ENCODE measurements at places on chromosomes 2 and 18. TPM values are rescaled to one million over a fixed set of nuclear protein-coding genes. Genes with fewer than 3 reads are reported as not detected.

Gene C18orf54
- total RNA-seq: 10.2 TPM

Gene ANKRD29
- 0.70 TPM for total RNA-seq

Gene SEH1L
- 41.2 TPM for total RNA-seq

Gene POTEI
- total RNA-seq: 0.50 TPM

Gene AP1S3
- 14.3 TPM for total RNA-seq

Gene LYG1
- total RNA-seq: 1.1 TPM

Gene MDH1B
- 1.9 TPM for total RNA-seq

Gene CNRIP1
- total RNA-seq: 4.4 TPM

- DNase-seq: no peak
Observed at GRCh38 chr2:210844016-210844415, 287.6 kb downstream of the CPS1 start.

- DNase-seq: no peak
Observed at GRCh38 chr2:200538139-200538538, 12.1 kb downstream of the SGO2 start.

DNA sequence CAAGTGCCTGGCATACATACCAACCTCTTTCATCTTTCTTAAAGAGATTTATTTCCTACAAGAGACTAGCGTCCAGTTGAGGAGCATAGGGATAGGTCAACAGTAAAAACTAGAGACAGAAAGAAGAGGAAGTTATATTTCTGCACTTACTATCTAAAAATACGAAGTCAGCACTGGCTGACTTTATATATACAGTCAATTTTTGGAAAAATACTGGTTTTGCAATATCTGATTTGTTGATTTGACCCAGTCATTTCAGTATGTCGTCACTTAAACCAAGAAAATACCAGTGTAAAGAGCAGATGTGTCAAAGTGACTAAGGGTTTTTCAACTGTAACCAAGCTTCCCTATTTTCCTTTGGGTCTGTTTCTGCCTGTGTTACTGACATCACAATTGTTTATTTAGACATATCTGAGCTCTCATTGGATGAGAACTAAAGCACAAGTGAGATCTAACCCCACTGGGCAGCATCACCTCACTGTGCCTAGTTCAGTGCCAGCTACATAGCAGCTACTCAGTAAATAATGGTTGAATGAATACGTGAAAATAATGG lies 23.0 kb downstream of the CYTIP start:
- DNase-seq: no peak

- DNase-seq: no peak
Observed at GRCh38 chr2:145160855-145161254, 640.9 kb upstream of the ZEB2 start.

- DNase-seq: peak; percentile 54
Observed at GRCh38 chr2:23524261-23524706, 139.3 kb downstream of the KLHL29 start.

- DNase-seq: peak; percentile 12
Observed at GRCh38 chr2:48397846-48398245, 132.1 kb upstream of the STON1 start.

GRCh38 chr18:50287028-50287440 lies 458 bp downstream of the CXXC1 start:
- no peak for DNase-seq

DNA sequence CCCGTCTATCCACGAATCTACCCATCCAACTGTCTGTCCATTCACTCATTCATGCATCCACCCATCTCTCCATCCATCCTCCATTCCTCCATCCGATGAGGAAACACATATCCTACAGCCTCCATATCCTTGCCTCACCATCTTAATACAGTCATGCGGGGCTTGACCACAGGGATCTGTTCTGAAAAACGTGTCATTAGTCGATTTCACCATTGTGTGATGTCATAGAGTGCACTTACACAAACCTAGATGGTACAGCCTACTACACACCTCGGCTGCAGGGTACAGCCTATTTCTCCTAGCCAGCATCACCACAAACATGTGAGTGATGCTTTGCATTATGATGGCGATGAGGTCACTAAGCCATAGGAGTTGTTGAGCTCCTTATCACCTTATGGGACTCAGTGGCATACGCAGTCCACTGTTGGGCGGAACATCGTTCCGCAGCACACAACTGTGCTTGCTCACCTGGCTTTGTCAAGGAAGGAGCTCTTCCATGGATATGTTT lies 1.9 kb upstream of the NT5DC4 start:
- no peak for DNase-seq

GRCh38 chr2:16049406-16049805 lies 109.1 kb downstream of the MYCN start:
- DNase-seq: no peak

DNA sequence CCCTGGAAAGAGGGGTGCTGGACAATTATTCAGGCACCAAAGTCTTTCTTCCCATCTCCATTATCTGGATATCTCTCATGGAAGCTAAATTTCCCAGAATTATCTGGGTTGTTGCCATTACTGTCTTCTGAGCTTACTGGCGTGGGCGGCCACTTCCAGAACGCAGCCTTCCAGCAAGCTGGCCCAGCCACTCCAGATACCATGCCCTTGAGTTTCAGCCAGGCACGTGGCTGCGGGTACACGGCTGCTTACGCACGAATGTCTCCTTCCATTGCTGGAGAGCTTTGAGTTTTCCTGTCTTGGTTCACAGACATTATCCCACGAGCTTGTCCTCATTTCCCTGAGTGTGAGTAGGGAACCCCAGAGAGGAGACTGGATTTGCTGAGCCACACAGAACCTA lies 32.7 kb downstream of the CELF4 start:
- no peak for DNase-seq

GRCh38 chr2:46157966-46158310 lies 139.3 kb upstream of the EPAS1 start:
- DNase-seq: no peak

DNA sequence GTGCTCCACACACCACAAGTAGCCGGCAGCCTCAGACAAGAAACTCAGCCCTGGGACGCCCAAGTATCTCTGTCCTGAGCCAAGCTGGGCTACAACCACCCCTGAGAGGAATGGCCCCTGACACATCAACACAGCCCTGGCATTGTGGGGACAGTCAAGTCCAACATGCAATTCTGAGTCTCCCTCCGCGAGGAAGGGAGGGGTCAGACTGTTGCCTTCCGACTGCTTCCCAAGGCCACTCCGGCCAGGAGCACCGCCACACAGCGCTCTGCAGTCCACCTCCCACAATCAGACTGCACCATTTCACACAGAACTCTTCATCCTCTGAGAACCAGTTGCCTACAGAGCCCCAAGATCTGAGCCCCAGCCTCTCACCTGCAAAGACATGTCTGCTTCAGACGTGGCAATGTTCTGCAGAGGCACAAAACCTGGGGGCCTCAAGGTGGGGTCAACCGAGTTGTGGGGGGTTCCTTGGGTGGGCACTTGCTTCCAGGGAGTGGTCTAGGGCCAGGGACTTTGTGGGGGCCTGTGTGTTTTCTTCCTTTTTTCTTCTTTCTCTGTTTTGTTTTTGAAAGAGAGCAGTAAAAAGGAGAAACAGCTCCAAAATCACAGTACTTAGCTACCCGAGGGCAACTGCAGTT lies 76.7 kb upstream of the SALL3 start:
- DNase-seq: no peak

GRCh38 chr2:134508391-134508790 lies 210.4 kb downstream of the TMEM163 start:
- DNase-seq: no peak

DNA sequence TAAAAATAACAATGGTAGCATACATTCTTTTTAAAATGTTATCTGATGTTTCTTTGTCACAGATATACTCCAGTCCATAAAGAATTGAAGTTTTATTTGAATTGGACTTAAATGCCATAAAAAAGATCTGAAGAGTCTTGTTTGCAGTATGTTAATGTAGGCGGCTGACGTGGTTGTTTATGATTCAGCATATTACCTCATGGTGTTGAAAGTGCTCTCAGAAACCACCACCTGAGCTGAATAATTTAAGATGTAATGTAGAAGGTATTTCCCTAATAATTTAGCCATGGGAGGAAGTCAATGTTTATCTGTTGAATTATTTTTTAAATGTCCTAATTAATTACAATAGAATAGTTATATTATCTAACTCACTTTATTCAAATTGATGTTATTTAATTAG lies 58.6 kb upstream of the CHN1 start:
- peak; percentile 64 for DNase-seq

DNA sequence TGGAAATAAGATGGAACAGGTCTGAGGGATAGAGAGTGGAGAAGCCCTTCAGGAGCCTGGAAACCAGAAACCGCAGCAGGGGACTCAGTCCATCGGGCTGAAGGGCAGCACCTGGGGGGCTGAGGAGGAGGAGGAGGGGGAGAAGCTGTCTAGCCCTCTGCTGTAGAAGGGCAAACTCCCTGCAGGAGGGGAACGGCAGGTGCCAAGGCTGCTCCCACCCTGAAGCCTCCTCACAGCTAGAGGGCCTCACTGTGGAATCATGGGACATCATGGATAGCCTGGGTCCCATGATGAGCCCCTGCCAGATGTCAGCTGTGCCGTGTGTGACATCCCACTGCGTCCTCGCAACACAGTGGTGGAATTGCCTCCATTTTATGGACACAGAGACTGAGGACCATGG lies 435 bp downstream of the MYO7B start:
- no peak for DNase-seq

DNA sequence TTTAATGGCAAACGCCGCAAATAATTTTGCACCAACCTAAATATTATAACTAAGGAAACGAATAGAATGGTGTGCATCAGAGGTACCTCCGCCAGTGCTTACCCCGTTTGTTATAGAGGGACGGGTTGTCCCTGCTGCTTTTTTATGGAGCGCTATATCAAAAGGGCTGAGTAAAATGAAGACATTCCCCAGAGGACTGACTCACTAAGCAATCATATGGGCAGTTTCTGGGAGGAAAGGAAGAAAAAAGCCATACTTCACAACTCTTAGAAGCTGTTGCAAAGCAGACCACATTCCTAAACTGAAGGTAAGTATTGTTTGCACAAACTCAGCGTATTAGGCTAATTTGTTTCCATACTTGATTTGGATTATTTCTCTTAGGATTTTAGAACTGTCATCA lies 12.9 kb downstream of the ID2 start:
- DNase-seq: peak; percentile 36

GRCh38 chr18:5891854-5892215 lies 3.5 kb downstream of the TMEM200C start:
- DNase-seq: no peak

DNA sequence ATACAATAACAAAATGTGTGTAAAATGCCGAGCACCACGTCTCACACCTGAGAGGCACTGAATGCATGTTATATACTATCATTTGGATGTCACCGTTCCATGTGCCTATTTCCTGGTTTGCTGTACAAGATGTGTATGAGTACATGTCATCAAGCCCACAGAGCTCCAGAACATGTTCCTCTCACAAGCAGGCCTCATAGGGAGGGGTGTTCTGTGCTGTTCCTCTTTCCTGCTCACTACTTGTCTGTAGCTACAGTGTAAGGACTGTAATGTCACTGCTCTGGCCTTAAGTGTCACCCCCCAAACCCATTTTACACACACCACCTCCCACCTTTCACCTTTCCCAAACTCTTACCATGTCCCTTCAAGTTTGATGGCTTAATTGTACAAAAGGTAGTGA lies 1.8 kb downstream of the AFF3 start:
- no peak for DNase-seq

GRCh38 chr2:173653432-173653805 lies 298.7 kb downstream of the CDCA7 start:
- no peak for DNase-seq

DNA sequence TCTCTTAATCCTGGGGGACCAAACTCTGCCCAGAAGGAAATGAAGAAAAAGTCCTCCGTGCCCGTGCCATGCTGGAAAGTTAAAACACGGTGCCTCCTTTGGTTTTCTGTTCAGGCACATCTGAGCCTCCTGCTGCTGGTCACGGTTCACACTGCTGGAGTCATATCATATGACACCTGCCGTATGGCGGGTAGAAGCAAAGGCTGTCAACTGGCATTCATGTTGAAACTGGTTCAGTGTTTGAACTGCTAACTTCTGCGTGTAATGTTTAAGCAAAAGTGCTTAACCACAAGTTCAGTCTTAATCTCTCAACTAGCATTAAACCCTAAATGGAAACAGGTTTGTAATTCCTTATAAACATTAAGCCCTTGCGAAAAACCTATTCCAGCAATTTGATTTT lies 3.1 kb downstream of the STK39 start:
- no peak for DNase-seq

GRCh38 chr18:5770176-5770575 lies 125.1 kb downstream of the TMEM200C start:
- no peak for DNase-seq

DNA sequence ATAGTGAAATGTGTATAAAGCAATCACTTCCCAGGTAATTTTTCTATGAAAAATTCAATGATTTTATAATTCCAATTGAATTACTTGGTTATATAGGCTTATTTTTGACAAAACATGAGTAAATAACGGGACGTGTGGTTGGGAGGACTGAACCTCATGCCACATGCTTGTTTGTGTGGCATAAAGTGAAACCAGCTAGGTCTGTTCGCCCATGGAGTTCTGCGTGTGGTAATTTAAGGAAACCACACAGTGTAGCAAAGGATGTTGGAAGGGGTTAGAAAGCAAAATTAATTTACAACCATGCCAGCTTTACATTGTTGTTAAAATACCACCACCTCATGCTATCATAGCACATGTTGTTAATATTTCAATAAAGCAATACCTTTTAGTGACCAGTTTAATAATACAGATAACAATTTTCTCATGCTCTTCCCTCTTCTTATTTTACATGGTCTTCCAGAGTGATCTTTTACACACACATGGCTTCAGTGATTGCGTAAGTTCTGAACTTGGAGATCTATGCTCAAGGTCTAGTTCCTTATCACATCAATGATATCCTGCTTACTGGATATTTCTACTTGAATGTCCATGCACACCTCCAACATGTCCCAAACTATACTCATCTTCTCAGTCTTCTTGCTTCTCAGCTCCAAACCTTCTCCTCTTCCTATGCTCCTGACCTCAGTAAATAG lies 156.4 kb upstream of the ITGA4 start:
- no peak for DNase-seq

DNA sequence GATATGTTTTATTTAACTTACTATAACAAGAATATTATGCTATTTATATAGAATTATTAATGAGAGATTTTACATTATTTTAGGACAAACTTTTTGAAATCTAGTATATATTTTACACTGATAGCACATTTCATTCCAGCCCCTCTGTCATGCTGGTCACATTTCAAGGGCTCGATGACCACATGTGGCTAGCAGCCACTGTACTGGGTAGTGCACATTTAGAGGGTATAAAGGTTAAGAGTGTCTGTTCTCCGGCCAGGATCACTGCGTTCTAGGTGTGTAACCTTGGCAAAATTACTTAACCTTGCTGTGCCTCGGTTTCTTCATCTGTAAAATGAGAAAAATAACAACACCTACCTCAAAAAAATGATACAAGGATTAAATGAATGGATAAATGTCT lies 87.2 kb upstream of the TNP1 start:
- no peak for DNase-seq

DNA sequence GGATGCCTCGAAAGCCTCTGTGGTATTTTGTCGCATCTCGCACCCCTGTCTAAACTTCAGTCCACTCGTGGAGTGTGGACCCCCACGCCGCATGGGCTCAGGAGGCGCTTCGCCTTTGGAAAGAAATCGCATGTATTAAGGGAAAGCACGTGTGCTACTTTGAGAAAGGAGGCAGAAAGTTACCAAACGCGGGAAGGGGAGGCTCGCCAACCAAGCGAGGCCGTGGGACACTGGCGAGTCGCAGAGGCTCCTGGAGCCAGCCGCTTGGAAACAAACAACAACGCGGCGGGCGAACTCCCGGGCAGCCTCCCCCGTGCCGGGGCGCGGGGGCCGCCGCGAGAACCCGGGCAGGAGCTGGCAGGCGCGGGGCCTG lies 455 bp upstream of the AGAP1 start:
- peak; percentile 31 for DNase-seq
